ENCODE measurements at places on chromosomes 1 and 21.

- DNase-seq, result no peak
Measured at GRCh38 chr1:116164150-116164549, 53.0 kb downstream of the MAB21L3 start.

DNA sequence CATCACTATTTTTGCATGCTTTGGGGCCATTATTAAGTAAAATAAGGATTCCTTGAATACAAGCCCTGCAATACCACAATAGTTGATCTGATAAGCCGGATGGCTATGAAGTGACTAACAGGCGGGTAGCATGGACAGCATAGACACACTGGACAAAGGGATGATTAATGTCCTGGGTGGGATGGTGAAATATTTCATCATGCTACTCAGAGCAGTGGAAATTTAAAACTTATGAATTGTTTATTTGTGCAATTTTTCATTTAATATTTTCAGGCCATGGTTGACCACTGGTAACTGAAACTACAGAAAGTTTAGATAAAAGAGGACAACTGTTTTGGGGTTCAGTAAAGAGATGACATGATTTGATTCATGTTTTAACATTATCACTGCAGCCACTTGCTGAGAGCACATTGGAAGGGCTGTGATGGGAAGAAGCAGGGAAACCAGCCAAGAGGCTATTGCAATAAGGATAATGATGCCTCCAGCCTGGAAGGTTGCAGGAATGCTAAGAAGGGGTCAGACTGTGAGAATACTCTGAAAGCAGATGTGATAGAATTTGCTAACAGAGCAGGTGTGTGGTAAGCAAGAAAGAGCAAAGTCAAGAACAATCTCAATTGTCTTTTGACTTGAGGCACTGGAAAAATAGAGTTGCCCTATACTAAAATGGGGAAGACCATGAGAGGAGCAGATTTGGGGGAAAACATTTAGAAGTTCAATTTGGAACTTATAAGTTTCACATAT is 62.5 kb upstream of the TNFSF4 start:
- DNase-seq, result no peak

GRCh38 chr1:156074661-156075060 is 7.6 kb downstream of the MEX3A start:
- DNase-seq, result no peak

GRCh38 chr1:232273011-232273410 is 356.9 kb downstream of the SIPA1L2 start:
- DNase-seq, result no peak

DNA sequence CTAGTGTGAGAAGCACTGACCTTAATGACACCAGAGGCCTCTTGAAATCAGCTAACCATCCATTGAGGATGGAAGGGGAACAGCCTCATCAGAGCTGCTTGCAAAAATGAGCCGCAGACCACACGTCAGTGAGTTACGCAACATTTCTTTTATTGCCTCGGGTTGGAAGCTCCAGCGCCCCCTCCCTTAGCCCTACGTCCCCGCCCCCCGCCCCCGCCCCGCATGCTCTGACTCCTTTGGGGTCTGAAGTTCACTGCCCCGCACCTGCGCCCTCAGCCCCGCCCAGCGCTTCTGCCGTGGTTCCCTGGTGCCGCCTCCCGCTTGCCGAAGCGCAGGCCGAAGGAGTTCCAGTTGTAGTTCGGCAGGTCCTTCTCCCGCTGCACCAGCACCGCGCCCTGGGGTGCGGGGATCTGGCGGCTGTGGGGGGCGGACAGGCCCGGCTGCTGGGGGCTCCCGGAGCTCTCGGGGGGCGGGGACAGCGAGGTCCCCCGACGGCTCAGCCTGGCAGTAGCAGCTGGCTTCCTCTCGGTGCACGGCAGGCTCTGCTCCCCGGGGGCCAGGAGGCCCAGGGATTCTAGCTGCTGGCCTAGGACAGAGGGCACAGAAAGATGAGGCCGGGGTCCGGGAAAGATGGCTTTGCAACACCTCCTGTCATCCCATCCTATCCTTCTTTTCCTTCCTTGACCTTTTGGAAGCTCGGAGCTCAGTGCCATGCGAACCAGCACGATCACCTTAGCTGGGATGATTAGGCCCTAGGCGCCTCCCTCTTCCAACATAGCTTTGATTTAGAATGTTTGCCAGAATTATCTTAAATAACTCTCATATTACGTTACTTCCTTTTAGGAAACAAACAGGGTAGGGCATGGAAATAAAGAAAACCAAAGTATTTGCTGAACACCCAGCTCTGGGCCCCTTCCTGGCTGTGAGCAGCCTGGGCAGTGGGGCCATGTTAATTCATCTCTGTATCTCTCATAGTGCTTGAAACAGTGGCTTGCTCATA is 5.8 kb downstream of the KISS1 start:
- DNase-seq, result no peak

DNA sequence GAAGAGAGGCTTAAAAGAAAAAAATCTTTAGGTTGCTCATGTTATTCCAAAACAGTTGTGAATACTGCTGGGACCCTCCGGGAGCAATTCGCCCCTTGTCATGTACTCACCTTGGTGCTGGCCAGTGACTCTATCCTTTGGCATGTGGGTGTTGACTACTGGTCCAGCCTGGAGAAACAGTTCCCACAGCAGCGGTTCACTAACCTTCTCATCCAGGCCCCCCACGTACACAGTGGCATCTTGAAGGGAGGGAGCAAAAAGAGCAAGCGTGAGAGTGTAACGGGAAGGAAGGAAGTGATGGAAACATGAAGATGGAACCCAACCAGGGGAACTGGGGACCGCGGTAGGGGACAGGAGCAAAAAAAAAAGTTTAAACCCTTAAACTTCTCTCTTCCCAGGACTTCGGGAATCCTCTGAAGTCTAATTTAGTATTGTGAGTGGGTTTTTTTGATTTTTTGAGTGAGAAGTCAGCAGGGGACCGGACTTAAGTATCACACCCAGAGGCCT is 494 bp downstream of the SF3B4 start:
- DNase-seq, result no peak

GRCh38 chr1:231499148-231499763 is 29.2 kb upstream of the TSNAX start:
- no peak for DNase-seq

DNA sequence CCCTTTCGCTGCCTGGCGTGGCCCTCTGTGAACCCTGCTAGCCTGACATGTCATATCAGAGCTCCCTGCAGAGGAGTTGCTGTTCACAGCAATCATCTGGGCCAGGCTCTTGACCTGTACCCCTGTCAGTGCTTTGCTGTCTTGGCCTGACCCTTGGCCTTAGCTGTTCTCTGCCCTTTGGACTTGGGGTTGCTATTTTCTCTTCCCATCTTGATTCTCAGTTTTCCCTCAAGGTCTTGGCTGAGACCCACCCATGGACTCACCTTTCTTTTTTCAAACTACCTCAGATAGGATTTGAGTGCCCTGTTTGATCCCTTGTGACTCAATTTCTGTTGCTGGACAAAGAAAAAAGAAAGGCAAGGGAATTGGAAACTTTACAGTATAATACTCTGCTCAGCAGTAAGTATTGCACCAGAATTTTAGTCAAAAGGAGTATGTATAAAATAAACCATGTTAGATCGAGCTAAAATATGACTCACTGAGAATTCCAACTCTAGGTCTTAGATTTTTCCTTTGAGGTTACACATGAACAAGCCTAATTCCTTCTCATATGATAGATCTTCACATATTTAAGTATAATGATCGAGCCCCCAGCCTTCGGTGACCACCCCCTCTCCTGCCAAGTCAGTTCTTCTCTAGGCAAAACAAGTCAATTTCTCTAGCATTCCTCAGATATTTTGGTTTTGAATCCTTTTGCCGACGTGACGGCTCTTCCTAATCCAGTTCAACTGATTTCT is 110.5 kb downstream of the NGF start:
- DNase-seq, result no peak

DNA sequence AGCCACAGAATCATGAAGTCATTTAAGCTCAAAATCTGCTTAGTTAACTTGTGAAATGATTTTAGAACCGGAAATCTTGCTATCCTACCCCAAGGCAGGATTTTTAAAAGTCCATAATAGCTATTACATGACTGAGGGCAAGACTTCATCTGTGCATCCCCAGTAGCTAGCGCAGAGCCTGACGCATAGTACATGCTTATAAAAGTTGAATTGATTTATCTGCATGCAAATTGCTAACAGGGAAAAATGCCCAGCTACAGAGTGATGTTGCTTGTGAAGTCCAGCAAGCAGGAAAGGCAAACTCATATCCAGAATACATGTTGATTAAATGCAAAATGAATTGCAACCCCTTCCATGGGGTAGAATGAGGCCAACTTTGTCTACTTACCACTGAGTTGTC is 8.1 kb upstream of the MAP1LC3C start:
- DNase-seq, result no peak

DNA sequence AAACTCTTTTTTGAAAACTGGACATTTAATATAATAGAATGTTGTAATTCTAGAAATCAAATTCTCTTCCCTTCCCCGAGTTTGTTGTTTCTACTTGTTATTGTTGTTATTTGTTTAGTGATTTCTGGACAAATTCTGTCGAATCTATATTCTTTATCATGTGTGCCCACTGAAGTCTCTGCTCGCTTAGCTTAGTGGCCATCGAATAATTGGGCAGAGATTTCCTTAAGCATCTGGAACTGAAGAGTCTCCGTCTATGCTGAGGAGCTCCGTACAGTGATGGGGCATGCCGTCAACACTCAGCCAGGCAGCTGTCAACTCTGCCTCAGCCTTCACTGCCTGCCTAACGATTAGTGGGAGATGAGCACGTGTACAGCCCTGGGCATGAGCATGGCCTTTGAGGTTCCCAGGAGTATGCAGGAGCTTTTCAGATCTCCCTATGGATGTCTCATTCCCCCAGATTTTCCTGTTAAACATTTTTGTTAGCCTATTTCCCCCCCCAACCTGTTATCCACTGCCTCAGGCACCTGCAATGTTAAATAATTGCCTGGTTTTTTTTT is 66.8 kb downstream of the SLX9 start:
- DNase-seq, result no peak

- DNase-seq, result no peak
Measured at GRCh38 chr1:57222801-57223200, 201.1 kb downstream of the DAB1 start.

DNA sequence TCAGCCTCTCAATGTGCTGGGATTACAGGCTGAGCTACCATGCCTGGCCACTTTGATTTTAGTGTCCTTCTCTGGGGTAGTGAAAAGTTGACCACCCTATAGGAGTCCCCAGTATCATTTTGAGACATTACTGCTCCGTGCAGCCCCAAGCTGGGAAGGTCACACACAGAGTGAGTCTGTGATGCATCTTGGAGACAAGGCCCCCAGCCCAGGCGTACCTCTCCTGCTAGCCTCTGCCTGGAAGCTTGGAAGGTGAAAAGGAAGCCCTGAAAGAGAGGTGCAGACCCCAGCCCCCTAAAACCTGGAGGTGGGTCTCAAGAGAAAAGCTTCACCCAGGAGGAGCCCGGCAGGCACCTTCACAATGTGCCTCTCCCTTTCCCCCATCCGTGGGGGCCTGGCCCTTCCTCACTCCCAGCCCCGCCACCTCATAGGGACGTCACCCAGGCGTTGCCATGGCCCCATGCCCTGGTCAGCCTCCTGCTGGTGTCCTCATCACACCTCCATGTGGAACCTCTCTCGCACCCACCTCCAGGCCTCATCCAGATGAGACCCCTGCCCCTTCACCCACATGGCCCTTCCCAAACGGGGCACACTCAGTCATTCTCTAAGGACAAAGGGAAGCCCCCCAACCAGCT is 5.6 kb upstream of the ARF1 start:
- no peak for DNase-seq

DNA sequence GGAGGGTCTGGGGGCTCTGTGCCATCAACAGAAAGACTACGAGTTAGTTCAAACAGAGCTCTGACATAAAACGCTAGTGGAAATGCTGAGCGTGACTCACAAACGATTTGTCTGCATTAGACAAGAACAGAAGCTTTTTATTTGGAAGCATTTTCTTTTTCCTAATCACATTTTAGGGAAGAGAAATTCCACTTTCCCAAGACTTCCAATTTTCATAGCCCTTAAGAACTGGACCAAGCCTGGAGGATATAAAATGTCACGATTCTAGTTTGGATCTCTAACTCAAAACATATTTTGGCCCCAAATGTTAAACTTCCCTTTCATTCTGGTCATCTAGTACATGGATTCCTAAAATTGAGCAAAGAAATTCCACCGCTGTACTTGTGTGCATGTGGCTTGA is 320.0 kb downstream of the PCP4 start:
- no peak for DNase-seq

DNA sequence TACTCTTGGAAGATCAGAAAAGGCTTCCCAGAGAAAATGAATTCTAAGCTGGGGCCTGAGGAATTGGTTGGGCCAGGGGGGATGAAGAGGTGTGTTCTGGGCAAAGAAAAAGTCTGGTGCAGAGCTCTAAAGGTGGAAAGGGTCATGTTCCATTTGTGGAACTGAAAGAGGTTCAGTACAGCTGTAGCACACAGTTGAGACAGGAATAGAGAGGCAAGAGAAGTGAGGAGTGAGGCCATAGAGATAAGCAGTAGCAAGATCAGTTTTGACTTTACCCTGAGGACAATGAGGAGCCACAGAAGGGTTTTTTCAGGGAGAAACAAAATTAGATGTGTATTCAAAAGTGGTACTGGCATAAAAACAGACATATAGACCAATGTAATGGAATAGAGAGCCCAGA is 30.3 kb upstream of the MUTYH start:
- no peak for DNase-seq

DNA sequence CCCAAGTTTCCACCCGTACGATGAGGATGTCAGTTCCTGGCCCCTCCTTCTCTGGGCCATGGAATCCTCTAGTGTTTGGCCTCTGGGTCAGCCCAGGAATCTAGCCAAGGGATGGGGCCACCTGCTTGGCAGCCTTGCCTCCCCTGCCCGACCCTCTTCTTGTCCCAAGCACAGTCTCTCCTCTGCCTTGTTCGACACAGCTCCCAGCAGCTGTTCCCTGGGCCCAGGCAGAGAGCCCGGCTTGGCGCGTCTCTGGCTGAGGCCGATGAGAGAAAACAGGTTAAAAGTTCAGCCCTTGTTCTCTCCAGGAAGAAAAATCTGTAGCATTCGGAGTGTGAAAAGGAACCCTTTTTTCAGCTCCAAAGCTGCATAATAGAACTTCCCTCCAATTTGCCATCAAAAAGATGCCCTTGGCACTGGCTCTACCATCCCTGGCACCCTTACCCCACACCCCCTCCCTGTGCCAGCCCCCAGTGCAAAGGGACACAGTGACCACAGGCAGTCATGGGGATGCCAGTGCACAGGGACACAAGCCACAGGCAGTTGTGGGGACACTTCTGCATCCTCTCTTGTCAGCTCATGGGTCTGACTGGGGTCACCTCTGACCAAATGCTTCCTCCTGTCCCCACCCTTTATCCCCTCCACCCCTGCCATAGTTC is 68.4 kb downstream of the EPHB2 start:
- DNase-seq, result no peak

DNA sequence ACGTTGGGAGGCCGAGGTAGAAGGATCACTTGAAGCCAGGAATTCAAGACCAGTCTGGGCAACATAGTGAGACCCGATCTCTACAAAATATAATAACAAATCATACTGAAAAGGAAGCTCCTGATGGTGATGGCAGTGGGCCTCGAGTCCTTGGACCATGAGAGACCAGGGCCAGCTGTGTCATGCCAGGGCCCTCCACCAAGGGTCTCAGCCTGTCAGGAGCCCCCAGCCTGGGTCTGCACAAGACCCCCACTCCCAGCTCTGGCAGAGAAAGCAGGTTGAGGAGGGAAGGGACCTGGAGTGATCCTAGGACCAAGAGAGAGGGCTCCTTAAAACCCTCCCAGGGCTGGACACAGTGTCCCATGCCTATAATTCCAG is 6.7 kb upstream of the CTRC start:
- no peak for DNase-seq

- DNase-seq, result no peak
Measured at GRCh38 chr1:158391099-158391498, 8.2 kb downstream of the OR10T2 start.
